Pancreas (tissue), 10 donors: ENCODE measurements at places on chromosomes 2 and 18. TPM values are rescaled to one million over a fixed set of nuclear protein-coding genes. Genes with fewer than 3 reads are reported as not detected.

DNA sequence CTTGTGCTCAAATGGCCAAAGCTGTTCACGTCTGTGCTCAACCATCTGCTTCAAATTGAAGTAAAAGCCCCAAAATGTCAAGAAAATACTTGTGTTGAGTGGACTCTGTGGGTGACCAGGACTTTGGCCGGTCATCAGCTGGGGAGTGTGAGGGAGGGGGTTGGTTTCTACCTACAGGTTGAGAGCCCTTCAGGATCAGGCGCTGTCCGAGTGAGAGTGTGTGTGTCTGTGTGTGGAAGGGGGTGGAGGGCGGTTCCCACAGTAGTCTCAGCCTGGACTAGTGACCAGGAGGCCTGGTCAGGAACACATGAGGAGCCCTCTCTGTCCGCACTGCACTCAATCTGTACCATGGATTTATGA lies 34.2 kb downstream of the ATOH8 start:
- no peak for DNase-seq

DNA sequence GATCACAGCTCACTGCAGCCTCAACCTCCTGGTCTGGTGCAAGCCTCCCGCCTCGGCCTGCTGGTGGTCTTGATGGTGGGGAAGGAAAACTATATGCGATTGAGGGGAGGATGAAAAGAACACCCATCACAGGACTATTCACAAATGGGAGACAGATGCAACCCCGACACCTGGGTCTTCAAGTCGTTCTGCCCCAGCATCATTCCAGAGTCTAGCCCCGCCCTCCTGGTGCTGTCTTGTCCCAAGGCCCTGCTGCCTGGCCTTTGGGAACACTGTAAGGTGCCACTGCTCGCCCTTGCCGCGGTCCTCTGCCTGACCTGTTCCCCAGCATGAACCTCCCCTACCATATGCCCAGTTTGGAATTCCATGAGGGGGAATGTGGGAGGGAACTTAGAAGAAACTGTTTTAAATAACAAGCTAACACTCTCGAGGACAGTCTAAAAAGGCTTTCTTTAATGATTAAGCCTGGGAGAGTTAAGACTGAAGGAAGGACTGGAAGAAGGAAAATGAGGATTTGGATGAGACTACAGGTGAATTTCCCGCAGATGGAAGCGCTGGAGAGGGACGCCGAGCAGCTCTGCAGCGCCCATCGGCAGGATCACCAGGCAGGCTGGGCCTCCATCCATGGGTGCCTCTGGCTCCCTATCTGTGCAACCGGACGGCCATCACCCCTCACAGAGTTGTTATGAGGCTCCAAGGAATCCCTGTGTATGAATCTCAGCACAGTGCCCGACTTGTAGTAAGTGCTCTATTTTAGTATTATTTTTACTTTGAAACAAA lies 75.0 kb downstream of the MEX3C start:
- DNase-seq: no peak

GRCh38 chr2:177313162-177313781 lies 48.7 kb upstream of the NFE2L2 start:
- DNase-seq: no peak

GRCh38 chr18:51654488-51655326 lies 457.2 kb upstream of the MEX3C start:
- no peak for DNase-seq

Gene RUFY4
- total RNA-seq: not detected

Gene DNAJC5G
- not detected for total RNA-seq

Gene EVA1A
- 23.5 TPM for total RNA-seq
